ENCODE measurements at places on chromosomes 4 and X.

DNA sequence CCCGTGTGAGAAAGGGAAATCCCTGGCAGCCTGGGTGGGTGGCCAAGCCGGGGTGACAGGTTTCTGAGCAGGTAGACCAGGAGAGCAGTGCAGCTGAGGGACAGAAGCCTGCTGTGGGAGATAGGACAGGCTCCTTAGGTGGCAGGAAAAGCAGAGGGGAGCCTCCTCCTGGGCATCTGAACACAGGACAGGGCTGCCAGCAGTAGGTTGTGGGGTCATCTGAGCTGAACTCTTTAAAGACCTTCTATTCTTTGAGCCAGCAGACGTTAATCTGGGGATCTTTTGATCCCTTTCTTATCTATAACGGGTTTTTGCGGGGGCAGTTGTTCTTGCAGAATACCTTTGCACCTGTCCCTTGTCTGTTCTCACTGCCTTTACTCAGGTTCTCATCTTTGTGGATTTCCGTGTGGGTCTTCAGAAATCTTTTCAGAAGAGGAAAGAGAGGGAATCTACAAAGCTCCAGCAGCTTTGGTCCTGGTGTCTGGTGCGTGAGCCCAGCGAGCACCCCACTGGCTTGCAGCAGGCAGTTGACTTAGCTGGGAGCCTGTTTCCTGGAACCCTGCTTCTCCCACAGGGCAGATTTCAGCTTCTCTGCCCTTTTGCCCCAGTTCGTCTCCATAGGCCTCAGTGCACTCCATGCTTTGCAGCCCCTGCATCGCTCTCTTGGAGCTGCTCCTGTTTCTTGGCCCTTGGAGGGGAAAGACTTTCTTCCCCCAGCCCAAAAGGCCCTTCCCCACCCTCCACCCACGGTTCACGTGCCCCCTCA is 35.8 kb upstream of the TADA2B start:
- no peak for DNase-seq

DNA sequence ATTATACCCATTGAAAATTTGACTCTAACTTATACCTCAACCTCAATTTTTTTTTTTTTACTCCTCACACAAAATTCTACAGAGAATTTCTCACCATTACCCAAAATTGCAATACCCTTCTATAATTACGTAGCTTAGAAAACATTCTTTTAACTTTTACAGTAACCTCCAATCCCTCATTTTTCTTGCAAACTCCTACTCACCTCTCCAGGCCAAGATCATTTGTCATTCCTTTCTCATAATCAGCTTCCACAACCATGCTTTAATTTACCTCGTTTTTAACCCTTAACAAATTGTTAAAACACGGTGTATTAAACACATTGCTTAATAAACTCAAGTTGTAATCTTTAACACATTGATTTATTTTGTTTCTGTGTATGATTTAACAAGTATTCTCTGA is 289.7 kb upstream of the TRAM1L1 start:
- DNase-seq = no peak

- DNase-seq = no peak
These were observed 3.6 kb downstream of the ATP2B3 start for GRCh38 chrX:153521034-153521433.

GRCh38 chr4:1294424-1294823 is 4.7 kb downstream of the MAEA start:
- no peak for DNase-seq

- no peak for DNase-seq
These were observed 502.3 kb upstream of the DIAPH2 start for GRCh38 chrX:96182366-96182765.

- peak; percentile 10 for DNase-seq
These were observed 139.2 kb downstream of the ASMT start for GRCh38 chrX:1754077-1754476.

DNA sequence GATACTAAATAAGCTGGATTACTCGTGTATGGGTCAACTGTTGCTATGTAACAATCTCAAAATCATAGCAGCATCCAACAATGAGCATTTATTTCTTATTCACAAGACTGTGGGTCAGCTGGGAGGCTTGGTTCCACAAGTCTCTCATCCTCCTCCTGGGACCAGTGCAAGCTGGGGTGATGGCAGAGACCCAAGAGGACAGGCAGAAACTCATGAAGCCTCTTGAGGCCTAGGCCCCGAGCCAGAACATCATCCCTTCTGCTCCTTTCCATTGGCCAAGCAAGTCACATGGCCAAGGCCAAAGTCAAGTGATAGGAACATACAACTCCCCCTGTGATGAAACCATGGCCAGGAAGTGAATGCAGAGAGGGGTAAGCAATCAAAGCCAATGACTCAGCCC is 422.1 kb downstream of the BCOR start:
- no peak for DNase-seq

GRCh38 chrX:110120025-110120424 is 117.1 kb downstream of the TMEM164 start:
- DNase-seq = no peak

DNA sequence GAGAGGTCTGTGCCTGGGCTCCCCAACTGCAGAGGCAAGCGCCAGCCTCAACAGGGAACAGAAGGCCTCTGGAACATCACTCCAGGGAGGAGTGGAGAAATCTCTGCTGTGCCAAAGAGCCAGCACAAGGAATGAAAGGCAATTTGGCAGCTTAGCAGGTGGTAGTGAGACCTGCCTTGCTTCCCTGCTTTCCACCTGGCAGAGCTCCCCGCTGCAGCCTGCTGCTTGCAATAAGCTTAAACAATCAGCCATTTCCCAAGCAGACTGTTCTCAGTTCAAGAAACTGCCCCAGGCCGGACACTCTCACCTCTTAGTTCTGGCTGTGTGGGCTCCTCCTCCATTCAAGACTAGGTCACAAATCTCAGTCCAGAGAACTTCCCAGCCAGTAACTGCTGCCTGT is 370.6 kb downstream of the MAGEB5 start:
- DNase-seq = no peak

DNA sequence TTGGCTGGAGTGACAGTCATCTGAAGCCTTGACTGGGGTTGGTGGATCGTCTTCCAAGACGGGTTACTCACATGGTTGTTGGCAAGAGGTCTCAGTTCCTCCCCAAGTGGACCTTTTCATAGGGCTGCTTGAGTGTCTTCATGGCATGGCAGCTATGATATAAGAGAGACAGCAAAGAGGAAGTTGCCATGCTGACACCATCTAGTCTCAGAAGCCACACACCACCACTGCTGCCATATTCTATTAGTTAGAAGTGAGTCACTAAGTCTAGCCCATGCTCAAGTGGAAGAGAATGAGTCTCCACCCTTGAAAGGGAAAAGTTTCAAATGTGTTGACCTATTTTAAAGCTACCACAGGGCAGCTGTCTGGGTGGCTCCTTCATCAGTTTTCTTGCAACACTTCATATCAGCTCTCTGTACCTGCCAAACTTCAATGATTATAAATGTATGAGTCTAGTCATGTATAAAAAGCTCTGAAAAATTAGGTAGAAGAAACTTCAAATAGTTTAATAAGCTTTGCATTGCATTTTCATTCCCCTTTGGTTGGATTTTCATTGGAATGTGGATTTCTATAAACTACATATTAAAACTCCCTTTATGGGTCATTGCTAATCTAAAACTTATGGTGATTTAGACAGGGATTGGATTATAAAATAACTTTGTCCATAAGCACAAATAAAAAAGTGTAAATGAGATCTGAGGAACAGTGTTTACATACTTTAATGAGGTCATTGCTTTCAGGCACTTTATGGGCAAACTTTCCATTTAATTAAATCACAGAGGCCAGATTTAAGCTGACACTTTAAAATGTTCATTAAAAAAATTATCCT is 68.0 kb upstream of the ATXN3L start:
- peak; percentile 13 for DNase-seq

GRCh38 chr4:109065006-109065405 is 237.5 kb downstream of the COL25A1 start:
- no peak for DNase-seq

- DNase-seq = peak; percentile 74
These were observed 5.9 kb upstream of the NAA15 start for GRCh38 chr4:139295206-139295941.

DNA sequence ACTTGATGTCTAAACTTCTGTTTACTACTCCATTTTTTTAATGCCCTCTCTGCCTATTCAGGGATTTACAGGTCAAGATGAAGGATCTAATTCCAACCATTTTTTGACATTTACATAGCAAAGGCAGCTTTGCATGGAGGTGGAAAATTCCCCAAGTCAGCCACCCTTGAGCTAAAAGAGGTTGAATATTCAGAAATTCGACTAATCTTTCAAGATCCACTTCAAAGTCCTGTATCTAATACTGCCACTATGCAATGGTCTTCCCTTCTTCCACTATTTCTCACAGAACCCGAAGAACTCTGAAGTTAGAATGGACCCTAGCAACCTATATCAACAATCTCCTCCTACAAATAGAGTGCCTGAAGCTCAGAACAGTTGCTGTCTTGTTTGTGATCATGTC is 21.6 kb downstream of the CFAP97 start:
- DNase-seq = no peak

- DNase-seq = peak; percentile 79
These were observed 172.4 kb upstream of the MXRA5 start for GRCh38 chrX:3518870-3519269.

- no peak for DNase-seq
These were observed 368.5 kb upstream of the MAD2L1 start for GRCh38 chr4:120435179-120435578.

- no peak for DNase-seq
These were observed 26.5 kb downstream of the RELL1 start for GRCh38 chr4:37659696-37660095.

- DNase-seq = no peak
These were observed 212.4 kb upstream of the NEIL3 start for GRCh38 chr4:177097291-177097690.

DNA sequence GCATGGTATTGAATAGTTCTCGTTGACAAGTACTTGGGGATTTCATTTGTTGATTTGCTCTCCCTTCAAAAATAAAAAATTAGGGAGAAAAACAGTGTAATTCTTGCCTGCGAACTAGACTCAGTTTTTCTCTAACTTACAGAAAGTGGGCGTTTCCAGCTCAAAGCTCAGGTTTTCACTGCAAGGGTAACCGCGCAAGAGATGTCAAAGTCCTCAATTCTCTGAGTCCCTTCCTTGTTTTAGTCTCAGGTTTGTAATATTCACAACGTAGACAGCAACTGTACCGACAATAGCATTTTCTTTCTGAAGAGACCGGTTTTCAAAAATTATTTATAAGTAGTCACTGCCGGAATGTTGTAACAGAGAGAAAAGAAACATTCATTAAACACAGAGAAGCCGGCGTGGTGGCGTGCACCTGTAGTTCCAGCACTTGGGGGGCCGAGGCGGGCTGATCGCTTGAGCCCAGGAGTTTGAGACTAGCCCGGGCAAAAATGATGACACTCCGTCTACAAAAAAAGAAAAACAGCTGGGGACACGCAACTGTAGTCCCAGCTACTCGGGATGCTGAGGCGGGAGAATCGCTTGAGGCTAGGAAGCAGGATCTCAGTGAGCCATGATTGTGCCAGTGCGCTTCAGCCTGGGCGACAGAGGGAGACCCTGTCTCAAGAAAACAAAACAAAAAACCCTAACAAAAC is 774 bp downstream of the ZCCHC4 start:
- DNase-seq = no peak

- DNase-seq = peak; percentile 40
These were observed 93.3 kb downstream of the ANXA3 start for GRCh38 chr4:78644744-78645330.

- DNase-seq = no peak
These were observed 22.2 kb downstream of the QDPR start for GRCh38 chr4:17489721-17490120.

- DNase-seq = no peak
These were observed 120.8 kb downstream of the ZNF518B start for GRCh38 chr4:10336471-10336870.

- no peak for DNase-seq
These were observed 257.6 kb upstream of the CLNK start for GRCh38 chr4:10942156-10942555.

GRCh38 chrX:129798888-129799287 is 19.1 kb downstream of the SASH3 start:
- no peak for DNase-seq

GRCh38 chr4:17206829-17207801 is 304.8 kb downstream of the QDPR start:
- no peak for DNase-seq

GRCh38 chr4:161894014-161894413 is 269.8 kb downstream of the FSTL5 start:
- no peak for DNase-seq

DNA sequence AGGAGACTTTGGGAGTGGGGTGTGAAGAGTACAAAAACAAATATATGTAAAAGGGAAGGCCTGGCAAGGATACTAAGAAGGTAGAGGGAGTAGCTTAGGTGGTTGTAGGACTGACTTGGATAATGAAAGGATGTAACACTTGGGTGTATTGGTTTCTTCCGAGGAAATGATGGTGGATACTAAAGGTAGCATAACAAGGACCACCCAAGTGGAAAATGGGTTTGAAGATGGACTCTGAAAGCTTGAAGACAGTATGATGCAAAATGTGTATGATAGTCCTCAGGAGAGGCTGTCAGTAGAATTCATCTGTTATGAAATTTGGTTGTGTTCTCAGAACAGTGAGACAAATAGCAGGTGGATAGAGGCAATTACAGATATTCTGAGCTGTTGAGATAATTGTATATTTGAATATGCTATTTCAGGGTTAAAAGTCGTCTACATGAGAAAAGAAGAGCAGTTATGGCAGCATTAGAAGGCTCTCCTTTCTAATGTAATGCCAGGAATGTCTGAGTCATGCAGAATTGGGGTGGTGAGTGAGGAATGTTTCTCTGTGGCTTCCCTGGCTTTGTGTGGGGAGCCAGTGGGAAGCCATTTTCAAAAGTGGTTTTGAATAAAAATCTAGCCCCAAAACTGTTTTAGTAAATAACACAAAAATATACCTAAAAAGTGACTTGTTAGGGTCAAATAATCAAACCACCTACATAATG is 75.6 kb downstream of the FHIP1A start:
- peak; percentile 83 for DNase-seq

DNA sequence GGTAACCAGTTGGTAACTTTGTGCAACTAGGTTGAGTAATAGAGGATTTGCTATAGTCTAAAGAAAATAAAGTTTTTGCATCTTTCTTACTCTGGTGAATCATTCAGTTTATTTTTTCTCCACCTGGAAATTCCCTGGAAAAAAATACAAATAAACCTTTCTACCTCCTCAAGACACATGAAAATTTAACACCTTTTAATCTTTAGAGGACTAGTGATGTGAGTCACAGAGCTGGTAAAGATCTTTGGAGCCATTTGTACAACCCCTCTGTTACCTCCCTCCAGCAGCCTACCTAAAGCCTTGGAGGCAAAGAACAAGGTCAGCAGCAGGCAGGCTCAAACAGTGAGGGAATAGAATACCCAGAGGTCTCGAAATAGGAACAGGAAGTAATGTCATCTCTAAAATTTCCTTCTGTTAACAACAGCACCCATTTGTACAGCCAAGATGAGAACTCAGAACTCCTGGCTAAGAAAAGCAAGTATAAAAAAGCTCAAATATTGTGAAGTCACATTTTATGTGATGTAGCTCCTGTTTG is 10.2 kb upstream of the MAOB start:
- DNase-seq = no peak

DNA sequence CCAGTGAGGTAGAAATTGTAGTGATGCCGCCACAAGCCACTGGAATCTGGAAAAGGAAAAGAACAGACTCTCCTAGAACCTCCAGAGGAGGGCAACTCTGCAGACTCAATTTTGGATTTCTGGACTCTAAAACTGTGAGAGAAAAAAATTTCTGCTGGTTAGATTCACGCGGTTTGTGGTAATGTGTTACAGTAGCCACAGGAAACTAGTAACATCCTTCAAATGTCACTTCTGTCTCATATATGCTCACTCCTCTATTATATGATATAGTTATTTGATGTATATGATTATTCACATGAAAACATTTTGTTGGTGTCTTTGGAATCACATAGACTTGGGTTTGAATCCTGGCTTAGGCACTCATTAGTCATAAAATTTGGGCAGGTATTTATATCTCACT is 18.8 kb downstream of the LDOC1 start:
- no peak for DNase-seq

GRCh38 chr4:4864443-4864939 is 5.0 kb downstream of the MSX1 start:
- no peak for DNase-seq

All from fibroblast of skin of left biceps (primary cell).